NCI-H526 (cell line): ENCODE measurements at places on chromosomes 2 and 18.

DNA sequence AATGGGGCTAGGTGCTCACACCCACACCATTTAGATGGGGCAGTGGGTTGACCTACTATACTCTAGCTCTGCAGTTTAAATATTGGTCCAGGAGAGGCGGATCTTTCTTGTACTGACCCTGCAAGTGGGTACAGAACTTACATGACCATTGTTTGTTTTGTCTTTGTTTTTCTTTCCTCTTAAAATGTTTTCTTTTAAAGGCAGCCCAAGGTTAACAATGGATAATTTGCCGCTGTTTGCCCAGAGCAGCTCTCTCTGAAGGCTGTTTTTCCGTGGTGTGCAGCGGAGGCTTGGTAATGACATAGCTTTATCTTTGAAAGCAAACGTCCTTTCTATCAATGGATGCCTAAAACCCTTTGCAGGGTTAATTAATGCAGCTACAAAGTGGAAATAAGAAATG lies 133.3 kb upstream of the MEX3C start:
- no peak for DNase-seq

DNA sequence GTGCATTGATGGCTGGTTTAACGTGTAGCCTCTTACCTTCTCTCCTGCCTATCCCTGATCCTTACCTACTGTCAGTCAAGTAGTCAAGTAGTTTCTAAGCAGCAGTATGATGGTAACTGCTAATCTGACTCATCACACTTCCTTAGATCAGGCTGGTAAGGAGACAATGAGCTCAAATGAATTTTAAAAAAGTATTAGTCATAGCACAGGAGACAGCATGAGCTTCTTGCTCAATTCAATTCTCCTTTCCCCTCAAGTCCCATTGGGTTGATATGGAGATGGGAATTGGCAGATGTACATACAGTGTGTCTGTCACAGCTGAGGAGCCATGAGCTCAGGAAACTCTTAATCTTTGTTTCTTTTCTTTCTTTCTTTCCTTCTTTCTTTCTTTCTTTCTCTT lies 799.7 kb downstream of the LRP1B start:
- DNase-seq, result no peak

GRCh38 chr2:178891959-178892485 lies 84.8 kb upstream of the TTN start:
- DNase-seq, result no peak

- DNase-seq, result no peak
Measured at GRCh38 chr2:18741895-18742732, 152.7 kb upstream of the NT5C1B start.

DNA sequence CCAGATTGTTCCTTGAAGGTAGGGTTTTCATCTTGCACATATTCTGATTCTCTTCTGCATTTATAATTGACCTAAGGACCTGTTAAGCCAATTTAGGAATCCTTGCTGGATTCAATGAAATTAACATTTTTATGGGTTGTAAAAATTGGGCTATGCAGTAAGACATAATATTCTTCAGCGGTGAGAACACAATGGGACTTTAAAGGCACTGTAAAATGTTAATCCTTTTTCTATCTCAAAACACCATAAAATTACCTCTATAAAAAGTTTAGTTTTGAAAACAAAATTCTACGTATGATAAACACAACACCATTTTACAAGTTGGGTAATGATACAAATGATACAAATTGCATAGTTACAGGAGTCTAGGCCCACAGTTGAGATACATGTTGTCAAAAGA lies 169.2 kb upstream of the DTNA start:
- no peak for DNase-seq

- DNase-seq, result no peak
Measured at GRCh38 chr2:30095402-30095801, 51.4 kb upstream of the YPEL5 start.

DNA sequence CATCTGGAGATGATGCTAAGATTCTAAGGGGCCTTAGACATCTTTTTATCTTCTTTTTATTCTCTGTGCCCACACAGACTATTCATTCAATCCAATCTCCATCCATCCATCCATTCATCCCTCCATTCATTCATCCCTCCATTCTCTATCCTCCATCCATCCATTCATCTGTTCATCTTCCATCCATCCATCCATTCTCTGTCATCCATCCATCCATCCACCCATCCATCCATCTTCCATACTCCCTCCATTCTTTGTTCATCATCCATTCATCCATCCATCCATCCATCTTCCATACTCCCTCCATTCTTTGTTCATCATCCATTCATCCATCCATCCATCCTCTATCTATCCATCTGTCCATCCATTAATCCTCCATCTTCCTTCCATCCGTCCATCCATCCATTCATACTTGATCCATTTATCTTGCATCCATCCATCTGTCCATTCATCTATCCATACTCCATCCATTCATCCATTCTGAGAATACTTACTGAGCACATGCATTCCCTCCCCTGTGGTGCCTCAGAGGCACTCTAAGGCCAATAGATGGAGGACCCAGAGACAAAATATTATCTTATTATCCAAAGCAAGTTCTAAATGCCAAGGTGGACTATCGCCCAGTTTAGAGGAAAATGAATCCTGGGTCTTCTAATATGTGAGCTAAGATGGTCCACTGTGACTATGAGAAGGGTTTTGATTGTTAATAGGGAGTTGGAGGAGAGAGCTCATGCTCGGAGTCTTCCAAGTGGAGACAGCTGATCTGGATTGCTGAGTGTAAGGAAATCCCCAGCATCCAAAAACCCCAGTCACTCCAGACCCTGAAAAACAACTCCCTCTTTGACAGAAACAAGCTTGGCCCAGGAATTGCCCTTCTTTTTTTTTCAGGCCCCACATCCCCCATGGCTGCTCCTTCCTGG lies 152.6 kb upstream of the MYCN start:
- DNase-seq, result no peak

- no peak for DNase-seq
Measured at GRCh38 chr2:221104361-221104811, 467.7 kb downstream of the EPHA4 start.

- no peak for DNase-seq
Measured at GRCh38 chr2:138034536-138034935, 70.3 kb downstream of the HNMT start.

GRCh38 chr2:236943841-236944513 lies 141.7 kb upstream of the COPS8 start:
- DNase-seq, result no peak

- DNase-seq, result no peak
Measured at GRCh38 chr2:200486529-200486928, 23.3 kb downstream of the KCTD18 start.

GRCh38 chr2:2569836-2570235 lies 238.8 kb upstream of the MYT1L start:
- no peak for DNase-seq

DNA sequence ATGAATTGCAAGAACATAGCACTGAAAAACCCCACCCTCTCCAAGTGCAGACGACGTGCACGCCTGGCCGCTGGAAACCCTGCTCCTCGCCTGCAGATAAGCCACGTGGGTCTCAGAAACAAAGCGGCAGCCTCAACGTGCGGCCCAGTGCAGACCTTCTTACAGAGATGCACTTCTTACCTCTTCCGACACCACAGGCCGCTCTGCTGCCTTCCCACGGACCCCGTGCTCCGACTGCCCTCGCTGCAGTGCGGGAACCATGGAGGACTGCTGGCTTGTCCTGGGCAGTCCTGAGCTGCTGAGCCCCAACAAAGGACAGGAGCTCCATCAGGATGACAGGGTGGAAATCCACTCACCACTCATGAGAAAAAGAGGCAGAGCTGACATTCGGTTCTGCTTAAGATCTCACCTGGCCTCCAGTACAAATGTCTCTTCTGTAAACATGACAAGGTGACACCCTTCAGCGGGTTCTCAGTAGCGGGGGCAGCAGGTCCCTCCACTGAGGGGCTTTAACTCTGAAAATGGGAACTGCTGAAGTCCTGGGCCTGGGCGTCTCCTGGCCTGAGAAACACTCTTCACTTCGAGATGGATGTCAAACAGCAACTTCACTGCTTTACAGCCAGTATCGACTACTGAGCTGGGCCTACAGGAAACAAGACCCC lies 6.2 kb downstream of the COPS9 start:
- DNase-seq, result no peak

- DNase-seq, result no peak
Measured at GRCh38 chr2:63697160-63697559, 108.4 kb downstream of the MDH1 start.

GRCh38 chr2:122660786-122661634 lies 905.6 kb downstream of the TSN start:
- DNase-seq, result peak; percentile 2

- peak; percentile 58 for DNase-seq
Measured at GRCh38 chr2:96143848-96144480, 1.3 kb downstream of the DUSP2 start.

DNA sequence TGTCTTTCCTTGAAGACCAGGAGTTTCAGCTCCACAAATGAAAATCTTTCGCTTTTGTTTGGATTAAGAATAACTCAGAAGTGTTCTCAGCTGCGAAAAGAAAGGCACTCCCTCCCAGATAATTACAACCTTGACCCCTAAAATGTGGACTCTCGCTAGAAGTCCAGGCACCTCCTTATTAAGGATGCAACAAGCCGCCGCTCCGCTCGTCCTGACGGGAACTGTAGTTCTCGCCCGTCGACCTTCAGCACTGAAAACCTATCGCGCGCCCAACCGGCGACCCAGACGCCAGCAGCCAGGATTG lies 559 bp downstream of the IMMT start:
- DNase-seq, result no peak

GRCh38 chr18:75624869-75625268 lies 197.4 kb upstream of the SMIM21 start:
- no peak for DNase-seq

- DNase-seq, result no peak
Measured at GRCh38 chr2:71256421-71256820, 29.5 kb upstream of the PAIP2B start.
